ENCODE measurements at places on chromosomes 2 and 18.

DNA sequence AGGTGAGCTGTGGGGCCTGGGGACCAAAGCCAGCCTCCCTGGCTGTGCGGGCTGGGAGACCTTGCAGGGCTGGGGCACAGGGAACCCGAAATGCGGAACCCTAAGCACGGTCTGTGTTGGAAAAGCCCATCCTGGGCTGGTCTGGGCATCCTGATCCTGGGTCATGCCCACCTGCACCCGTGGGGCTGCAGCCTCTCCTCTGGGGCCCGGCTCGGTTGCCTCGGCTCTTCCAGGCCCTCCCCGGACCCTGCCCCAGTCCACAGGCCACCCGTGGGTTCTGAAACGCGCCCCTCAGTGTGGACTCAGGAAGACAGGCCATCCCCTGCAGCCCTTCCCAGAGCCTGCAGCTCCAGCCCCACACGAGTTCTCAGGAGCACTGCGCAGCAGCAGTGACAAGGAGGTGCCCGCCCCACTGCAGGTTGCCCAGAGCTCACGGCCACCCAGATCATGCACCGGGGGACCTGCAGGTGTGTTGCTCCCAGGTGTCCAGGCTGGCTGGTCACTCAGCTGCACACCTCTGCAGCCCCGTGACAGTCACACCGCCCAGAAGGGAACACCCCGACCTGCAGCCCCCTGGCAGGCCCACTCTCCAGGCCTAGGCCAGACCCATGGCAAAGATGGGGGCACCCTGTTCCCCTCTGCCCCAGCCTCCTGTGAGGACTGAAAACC lies 12.2 kb upstream of the NFATC1 start:
- DNase-seq, result no peak

- no peak for DNase-seq
Measured at GRCh38 chr2:64809216-64809615, 155.5 kb upstream of the SERTAD2 start.

- no peak for DNase-seq
Measured at GRCh38 chr2:151470556-151470955, 60.9 kb downstream of the RIF1 start.

DNA sequence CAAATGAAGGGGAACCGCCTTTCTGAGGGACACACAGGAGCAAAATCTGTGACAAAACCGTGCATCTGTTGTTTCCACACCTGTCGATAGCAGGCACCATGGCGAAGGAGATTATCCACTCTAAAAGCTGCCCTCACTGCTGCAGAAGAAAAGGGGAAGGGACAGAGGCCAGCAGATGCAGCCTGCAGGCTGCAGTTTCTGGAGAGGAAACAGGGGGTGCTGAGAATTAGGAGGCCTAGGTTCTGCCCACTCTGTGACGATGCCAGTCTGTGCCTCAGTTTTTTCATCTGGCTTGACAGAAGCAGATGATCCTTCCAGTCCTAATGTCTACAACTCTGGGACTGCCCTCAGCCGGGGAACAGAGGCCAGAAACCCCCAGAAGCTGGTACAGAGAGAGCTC lies 17.7 kb downstream of the PAX8 start:
- no peak for DNase-seq

DNA sequence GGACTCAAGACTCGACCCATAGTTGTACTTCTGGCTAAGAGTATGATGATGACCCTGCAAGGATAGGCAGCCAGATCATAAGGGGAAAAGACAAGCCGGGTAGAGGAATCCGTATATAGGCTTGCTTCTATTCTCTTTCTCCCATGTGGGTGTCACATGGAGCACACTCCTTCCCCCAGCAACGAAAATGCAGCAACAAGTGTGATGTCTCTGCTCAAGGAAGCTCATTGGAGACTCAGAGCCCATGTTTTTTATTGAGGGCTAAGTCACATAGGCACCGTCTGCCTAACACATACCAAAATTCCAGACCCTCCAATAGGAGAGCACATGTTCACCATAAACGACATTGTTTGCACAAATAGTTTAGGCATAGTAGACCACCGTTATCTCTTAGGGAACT lies 6.3 kb downstream of the ZNF2 start:
- no peak for DNase-seq

GRCh38 chr2:228597032-228597431 lies 415.5 kb upstream of the SPHKAP start:
- DNase-seq, result no peak

DNA sequence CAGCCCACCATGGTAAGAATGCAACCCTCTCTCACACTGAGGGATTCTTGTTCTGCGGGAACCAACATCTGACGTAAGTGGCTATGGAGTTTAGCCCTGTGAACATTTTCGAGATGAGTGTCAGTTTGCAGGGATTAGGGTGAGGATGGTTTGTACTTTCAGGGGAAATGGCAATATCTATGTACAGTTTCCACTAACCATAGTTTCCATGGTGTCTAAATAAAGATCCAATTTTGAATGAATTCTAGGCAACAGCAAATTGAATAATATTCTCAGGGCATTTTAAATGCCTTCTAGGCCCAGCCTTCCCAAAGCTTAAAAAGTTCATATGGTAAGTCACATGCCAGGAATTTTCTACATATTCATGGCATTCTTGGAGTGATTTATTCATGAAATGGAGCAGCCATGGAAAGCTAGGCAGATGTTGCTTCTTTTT lies 105.4 kb upstream of the MMADHC start:
- DNase-seq, result no peak

DNA sequence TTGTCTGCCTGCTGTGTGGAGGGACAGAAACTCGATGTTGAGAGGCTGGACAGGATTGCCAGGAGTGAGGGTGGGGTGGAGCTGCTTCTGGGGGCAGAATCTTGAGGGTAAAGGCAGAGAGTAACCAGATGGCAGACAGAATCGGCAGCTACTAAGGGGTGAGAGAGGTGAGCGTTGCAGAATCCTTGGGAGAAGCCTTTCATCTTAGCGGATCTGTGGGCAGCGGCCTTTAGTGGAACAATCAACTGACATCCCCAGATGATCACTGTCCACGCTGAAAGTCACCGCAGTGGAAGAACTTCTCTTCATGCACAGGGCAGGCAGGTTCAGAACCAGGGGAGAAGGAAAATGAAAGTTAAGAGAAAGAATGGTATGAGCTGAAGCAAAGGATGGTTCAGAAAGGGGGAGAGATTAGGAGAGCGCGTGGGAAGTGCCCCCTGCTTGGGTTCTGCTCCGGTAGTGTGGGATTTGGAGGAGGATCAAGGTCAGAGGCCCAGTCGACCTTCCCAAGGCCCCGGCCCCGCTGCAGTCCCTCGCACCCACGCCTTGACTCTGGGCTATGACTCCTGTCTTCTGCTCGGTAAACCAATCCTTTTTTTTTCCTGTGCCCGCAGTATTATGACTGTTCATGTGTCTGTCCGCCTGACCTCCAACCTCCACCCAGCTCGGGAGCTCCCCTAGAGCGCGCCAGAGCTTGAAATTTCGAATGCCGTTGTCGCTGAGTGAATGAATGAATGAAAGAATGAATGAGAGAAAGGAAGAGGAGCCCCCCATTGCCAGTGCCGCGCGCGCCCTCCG lies 584 bp downstream of the BOLA3 start:
- DNase-seq, result no peak

- peak; percentile 35 for DNase-seq
Measured at GRCh38 chr2:100292022-100292580, 30.2 kb downstream of the LONRF2 start.

DNA sequence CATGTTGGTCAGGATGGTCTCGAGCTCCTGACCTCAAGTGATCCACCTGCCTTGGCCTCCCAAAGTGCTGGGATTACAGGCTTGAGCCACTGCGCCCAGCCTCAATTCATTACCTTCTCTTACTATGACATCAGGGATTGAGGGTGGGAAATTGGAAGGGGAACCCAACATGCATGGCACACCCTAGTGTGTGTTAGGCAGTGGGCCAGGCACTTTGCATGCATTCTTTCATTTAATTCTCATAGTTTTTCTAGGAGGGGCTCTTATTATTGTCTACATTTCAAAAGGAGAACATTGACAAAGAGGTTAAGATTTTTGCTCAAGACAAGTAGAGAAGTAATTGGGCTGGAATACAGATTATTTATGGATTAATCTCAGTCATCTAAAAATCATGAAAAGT lies 10.9 kb upstream of the DNAJB2 start:
- DNase-seq, result no peak

GRCh38 chr2:162073888-162074631 lies at the start of gene DPP4:
Gene DPP4 (minus strand): TSS chr2:162074215. CDS start chr2:162073981, 234 bp downstream.
- DNase-seq, result peak; percentile 52

DNA sequence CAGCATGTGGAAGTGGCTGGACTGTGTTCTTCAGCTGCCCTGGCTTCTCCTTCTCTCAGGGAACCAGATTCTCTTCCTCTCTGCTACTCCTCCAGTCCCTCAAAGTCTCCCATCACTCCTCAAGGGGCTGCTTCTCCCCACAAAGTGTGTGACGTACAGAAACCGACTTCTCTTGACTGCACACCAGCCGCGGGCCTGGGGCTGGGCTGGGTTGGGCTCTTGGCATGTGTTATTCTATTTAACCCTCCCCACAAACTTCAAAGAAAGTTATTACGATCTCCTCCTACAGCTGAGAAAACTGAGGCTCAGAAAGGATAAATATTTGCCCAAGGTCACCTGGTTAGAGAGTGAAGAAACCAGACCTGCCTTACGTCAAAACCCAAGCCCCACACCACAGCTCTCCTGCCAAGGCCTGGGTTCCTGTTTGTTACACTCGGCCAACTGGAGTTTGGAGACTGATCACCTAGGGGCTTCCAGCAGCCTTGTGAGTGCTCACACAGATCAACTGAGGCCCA lies 269.0 kb downstream of the TFCP2L1 start:
- DNase-seq, result no peak

DNA sequence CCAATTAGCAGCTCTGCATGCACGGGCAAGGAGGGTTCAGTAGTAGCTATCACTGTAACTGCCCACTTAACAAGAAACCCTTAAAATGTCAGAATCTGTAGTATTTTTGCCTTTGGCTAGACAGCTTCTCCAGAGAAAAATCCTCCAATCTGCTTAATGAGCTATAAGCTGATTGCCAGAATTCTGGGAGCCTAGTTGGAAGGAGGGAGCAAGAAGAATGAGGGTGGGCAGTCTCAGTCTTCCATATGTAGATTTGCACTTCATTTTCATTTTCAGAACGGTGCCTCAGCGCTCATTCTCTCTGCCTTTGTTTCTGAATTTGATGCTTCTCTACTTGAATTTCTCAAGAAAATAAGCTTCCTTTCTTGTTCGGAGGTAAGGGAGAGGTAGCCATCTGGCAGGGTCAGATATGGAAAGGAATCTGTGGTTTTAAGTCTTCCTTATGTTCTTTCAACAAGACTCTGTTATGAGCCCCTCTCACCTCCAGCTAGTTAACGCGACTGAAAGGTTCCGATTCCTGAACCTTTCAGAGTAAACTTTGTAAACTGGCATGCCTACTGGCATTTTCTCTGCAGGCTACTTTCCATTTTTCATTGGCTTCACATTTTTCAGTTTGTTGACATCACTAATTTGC lies 53.5 kb downstream of the HNRNPLL start:
- no peak for DNase-seq

- no peak for DNase-seq
Measured at GRCh38 chr2:207318181-207318628, 152.5 kb upstream of the KLF7 start.

DNA sequence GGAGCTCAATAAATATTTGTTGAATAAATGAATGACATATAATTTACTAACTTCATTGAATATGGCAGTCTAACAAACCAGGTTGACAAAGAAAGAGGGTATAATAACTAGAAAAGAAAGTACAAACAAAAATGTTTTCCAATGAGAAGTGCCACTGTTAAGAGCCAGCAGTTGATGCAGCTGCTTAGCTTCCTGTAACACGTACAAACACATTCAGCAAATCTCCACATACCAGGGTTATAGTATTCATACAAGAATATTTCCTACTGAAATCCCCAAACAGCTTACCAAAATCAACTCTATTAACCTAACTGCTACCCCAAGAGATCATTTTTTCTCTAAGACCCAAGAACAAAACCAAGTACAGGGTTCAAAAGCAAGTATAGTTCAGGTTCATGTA lies 77.7 kb downstream of the THADA start:
- no peak for DNase-seq

- DNase-seq, result no peak
Measured at GRCh38 chr2:165105926-165106325, 97.9 kb downstream of the SCN3A start.

DNA sequence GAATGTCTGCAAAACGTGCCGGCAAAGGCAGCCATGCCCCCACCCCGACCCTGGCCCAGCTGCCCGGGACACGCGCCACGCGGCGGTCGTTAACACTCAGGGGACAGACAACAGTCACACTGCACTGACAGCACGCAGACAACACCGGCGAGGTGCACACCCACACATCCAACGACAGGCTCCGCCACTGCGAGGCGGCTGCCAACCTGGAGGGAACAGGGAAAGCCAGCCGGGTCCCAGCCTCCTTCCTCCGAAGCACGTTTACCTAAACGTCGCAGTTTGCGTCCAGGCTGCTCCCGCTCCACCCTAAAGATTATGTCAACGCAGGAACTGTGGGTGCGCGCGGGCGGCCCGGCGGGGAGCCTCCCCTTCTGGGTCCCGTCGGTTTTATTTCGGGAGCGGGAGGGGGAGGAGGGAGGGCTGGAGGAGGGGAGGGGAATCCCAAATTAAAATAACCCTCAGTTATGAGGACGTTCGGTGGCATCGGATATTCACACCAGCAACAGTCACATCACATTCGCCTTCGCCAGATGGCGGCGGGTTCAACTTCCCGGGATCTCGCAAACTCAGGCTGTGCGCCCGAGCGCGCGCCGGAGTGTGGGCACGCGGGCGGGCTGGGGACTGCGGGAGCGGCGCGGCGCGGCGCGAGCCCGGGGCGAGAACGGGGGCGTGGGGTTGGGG lies 644 bp downstream of the PTGR3 start:
- peak; percentile 53 for DNase-seq

DNA sequence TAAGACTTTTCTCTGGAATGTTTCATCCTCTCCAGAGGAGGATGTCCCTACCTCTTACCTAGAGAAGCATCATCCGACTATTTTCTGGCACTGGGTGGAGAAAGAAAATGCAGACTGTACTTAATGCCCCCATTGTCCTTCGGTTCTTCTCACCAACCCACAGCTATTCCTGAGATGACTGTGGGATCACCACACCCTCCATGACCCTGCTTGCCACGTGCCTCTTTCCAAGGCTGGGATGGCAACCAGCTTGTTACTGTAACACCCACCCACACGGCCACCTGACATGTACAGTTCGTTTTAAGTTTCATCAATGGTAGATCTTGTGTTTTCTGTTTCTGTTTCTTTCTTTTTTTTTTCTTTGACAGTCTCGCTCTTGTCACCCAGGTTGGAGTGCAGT lies 365.2 kb downstream of the FBXO15 start:
- no peak for DNase-seq

GRCh38 chr2:2586931-2587330 lies 255.9 kb upstream of the MYT1L start:
- no peak for DNase-seq

GRCh38 chr18:57122936-57123510 lies 23.9 kb upstream of the BOD1L2 start:
- no peak for DNase-seq

DNA sequence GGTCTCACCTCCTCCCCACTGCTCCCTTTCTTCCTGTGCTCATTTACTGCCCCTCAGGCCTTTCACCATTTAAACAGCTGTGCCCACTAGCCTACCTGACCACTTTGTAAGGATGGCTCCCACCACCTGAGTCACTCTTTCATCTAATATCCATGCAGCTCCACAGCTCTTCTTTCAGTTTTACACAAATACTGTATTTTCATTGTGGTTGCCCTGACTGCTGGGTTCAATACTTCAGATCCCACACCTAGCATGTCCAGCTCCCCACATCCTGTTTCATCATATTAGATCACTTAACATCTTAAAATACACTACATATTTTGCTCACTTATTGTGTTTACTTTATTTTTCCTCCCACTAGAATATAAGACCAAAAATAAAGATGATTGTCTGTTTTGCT lies 1110.6 kb downstream of the TSN start:
- DNase-seq, result no peak

- DNase-seq, result no peak
Measured at GRCh38 chr2:144516411-144516980, 3.4 kb downstream of the ZEB2 start.

Measured in activated CD4-positive, alpha-beta T cell treated with anti-CD3 and anti-CD28 coated beads for 4 hours (primary cell).